ENCODE measurements at places on chromosomes 2 and 18.

- DNase-seq, result no peak
These were observed 4.5 kb upstream of the PRSS56 start for GRCh38 chr2:232515639-232516038.

- no peak for DNase-seq
These were observed 173.3 kb upstream of the MGAT5 start for GRCh38 chr2:134080386-134081089.

- DNase-seq, result peak; percentile 64
These were observed 154.3 kb downstream of the EIPR1 start for GRCh38 chr2:3223080-3223923.

DNA sequence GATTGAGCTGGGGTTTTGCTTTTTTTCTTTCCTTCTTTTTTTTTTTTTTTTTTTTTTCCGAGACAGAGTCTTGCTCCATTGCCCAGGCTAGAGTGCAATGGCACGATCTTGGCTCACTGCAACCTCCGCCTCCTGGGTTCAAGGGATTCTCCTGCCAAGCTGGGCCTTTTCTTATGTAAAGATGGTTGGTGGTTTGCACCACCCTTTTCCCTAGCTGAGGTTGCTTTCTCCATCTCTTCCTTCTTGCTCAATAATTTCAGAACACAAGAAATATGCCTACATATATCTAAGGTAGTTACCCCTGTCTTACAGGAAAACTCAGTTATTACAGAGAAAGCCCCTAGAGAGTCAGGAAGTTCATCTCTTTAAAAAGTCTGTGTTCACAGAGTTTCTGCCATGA, 7.0 kb downstream of the TTC39C start:
- DNase-seq, result no peak

- DNase-seq, result no peak
These were observed 243.9 kb downstream of the NR4A2 start for GRCh38 chr2:156088587-156088986.

Measured in activated CD4-positive, CD25-positive, alpha-beta regulatory T cell treated with anti-CD3 and anti-CD28 coated beads, Interleukin-2, amount 50 U/mL, for 16 hours (primary cell).